ENCODE measurements at places on chromosomes 13 and 19.
A peak's percentile ranks its signal among the peaks of the same experiment; 100 is the strongest.

DNA sequence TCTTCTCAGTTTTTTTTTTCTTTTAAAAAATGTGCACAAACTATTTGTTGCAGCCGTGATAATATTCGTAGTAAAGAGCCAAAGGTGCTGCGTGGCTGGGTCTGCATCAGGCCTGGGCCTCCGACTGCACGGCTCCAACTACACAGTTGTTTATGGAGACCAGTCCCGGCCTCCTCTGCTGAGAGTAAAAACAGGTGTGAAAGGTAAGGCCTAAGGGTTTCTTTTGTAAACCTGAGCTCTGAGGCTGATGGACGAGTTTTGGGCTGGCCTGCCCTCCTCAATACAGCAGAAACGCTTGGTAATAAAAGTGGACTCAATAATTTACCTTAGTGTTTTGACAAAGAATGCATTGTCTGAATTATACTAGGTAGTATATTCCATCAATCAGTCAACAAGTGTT is 3.9 kb downstream of the MBNL2 start:
- DNase-seq = no peak

DNA sequence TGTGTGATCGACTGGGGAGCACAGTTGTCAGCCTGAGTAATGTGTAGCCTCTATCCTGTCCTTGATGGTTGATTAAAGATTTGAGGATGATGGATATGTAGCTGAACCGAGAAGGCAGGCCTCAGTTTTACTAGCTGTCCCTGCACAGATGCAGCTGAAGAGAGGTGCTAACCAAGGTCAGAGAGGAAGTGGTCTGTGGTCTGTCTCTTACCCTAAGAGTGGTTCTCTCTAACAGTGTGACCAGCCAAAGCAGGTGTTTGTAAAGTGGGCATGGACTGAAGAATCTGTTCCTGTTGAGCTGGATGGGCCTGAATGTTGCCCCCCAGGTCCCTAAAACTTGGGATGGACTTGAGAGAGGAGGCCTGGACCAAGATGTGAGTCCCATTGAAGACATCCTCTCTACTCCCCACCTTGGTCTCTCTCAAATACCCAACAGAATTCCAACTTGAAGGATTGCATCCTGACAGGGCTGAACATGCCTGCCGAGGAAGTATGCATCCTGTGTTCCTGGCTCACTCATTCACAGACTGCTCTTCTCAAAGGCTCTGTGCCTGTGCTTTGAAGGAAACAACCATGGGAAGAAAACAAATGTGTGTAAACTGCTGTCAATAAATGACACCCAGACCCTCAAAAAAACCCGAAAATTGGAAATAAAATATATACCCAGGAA is 223.8 kb downstream of the MAB21L1 start:
- no peak for DNase-seq

- no peak for DNase-seq
Observed at GRCh38 chr19:16361926-16362325, 37.3 kb downstream of the KLF2 start.

- DNase-seq = no peak
Observed at GRCh38 chr13:43058318-43058674, 34.9 kb downstream of the DNAJC15 start.

- DNase-seq = peak; percentile 53
Observed at GRCh38 chr19:54029301-54029700, 34.4 kb downstream of the VSTM1 start.

DNA sequence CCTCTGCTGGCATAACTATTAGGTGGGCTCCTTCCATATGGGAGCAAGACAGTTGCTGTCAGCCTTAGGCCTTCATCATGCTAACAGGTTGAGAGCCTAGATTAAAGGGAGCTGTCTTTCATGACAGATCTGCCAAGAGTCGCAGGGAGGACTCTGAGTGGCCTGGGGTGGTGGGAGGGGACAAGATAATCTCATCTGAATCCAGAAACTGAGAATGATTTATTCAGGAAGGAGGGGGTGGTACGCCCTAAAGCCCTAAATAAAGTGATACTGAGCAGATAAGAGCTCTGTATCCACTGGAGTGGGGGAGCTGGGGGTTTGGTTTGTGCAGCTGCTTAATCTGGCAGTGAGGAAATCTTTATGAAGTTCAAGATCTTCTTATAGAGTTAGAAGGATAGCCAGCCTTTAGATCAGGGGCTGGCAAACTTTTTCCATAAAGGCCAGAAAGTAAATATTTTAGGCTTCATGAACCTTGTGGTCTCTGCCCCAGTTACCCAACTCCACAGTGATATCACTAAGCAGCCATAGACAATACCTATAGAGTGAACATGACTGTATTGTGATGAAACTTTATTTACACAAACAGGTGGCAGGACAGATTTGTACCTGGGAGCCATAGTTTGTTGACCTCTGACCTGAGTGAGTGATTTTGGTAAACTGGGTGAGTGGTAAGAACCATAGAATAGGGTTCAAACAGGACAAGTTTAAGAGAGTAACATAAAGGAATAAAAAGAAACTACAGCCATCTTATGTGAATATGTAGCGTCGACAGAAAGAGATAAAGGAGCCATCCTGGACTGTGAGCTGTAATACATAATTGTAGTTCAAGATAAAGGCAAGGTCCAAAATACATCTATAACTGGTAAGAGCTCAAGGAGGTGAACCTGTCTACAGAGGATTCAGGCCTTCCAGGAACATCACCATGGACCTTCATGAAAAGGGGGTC is 9.8 kb upstream of the STK24 start:
- no peak for DNase-seq

DNA sequence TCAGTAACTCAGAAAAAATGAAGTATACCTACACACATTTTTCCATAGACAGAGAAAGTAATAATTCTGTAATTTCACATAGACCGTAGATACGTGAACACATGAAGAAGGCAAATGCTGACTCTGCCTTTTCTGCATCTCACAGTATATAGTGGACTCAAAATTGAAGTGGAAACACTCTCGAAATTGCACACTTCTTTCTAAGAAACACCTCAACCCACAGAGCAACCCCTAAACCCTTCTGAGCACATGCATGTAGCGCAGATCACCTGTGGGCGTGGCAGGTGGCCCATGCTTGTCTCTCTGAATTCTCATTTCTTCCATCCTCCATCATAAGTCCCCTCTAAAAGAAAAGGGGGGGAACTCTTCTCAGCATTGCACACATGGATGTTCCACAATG is 34.7 kb downstream of the COL4A1 start:
- DNase-seq = no peak

- peak; percentile 34 for DNase-seq
Observed at GRCh38 chr13:27391471-27391870, 32.9 kb upstream of the GTF3A start.

GRCh38 chr13:74101436-74101835 is 32.8 kb downstream of the KLF12 start:
- no peak for DNase-seq

- DNase-seq = no peak
Observed at GRCh38 chr13:94657167-94657566, 55.2 kb downstream of the SOX21 start.

GRCh38 chr13:99717959-99718674 is 216.8 kb downstream of the TM9SF2 start:
- DNase-seq = no peak

DNA sequence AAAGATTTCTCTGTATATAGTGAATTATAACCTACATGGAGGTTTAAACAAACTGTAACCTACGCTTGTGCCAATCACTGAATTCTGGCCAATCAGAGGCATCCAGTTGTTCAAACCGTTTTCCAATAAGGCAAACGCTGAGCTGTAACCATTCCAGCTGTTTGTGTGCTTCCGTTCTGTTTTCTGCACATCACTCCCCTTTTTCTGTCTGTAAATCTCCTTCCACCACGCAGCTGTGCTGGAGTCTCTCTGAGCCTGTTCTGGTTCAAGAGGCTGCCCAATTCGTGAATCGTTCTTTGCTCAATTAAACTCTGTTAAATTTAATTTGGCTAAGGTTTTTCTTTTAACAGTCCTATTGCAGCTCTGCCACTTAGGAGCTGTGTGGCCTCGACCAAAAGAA is 552.5 kb downstream of the FGF9 start:
- DNase-seq = no peak

DNA sequence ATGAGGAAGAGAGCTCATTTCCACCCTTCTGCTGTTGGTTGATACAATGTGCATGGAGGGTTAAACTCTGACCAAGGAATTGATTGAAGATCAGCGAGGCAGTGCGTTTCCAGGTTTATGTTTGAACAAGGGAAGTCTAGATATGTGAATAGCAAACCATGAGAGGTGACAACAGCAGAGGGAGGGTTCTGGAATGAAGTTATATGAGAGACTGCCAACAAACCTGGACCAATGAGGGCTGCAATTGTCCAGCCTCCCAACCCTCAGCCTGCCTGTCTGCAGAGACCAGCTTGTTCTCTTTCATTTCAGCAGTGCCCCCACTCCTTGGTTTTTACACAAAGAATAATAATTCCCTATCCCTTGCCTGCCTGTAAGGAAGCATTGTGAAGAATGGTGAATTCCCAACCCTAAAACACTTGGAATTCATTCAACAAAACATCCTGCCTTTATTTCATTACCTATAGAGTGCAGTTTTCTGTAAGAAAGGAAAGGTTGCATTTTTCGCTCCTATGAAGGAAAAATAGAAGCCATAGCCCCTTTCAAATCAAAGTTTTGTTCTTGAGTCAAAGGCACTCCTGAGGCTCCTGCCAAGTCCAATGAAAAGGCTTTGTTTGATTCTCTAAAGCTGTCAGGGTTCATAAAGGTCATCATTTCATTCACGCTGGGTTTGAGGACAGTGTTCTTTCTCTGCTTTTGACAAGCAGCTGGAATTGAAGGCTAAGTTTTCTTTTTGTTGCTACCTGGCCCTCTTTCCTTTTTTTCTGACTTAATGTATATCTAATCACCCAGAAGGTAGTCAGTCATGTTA is 53.6 kb upstream of the ABCC4 start:
- DNase-seq = no peak

DNA sequence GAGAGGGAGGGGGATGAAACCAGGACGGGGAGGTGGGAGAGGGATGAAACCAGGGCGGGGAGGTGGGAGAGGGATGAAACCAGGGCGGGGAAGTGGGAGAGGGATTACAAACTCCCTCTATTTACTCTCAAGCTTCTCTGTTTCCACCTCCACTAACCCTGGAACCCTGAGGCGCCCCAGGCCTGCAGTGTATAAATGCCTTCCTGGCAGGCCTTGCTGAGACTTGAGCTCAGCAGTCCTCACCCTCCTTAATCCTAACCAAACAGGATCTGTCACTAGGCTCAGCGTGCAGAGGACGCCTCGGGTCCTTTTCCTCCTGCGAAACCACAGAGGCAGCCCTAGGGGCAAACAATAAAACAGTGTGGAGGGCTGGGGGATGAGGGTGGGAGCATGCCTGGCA is 32.1 kb upstream of the OR1M1 start:
- no peak for DNase-seq

GRCh38 chr13:97629601-97630272 is 195.8 kb downstream of the RAP2A start:
- DNase-seq = no peak

DNA sequence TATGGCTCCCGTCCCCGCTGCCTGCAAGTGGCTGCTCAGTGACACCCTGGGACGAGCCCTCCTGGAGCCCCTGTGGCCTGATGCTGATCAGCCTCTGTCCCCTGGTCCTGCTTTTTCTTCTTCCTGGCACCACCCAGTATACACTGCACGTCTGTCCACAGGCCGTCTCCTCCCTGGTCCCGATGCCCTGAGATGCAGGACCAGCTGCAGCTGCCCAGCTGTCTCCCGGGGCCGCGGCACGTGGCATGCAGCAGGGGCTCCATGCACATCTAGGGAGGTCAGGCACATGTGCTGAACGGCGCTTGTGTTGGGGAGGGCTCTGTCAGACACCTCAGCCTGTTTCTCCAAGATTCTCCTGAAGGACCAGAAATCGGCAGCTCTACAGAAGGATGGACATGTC is 30.2 kb downstream of the ZFR2 start:
- no peak for DNase-seq

- peak; percentile 32 for DNase-seq
Observed at GRCh38 chr13:42880056-42880605, 98.7 kb downstream of the FAM216B start.

GRCh38 chr13:104310861-104311260 is 1244.6 kb upstream of the SLC10A2 start:
- no peak for DNase-seq

DNA sequence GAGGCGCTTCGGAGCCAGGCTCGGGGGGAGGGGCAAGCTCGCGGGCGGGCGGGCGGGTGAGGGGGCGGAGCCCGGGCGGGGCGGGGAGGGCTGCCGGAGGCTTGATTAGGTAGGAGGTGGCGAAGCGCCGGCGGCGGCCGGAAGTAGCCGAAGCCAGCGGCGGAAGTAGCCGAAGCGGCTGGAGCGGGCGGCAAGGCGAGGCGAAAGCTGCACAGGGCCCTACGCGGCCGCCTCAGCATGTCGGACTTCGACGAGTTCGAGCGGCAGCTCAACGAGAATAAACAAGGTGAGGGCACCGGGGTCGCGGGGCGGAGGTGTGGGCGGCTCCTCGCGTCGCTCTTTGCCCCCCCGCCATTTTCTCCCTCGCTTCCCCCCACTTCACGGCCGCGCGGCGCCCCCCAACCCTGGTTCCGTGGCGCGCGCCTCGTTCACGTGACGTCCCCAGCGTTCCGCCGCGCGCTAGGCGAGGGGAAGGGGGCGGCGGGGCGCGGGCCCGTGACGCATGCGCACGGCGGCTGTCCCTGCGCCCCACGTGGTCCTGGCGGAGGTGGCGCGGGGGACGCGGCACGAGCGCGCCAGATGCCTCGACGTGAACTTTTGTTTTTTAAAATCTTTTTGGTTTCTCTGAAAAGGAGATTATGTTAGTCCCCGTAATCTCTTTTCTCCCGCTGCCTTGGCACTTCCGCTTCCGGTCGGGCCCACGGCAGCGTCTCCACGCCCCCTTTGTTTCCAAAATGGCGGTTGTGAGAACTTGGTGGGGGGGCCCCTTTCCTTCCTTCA is at the start of gene U2AF2:
Gene U2AF2, plus strand, starts transcription at position 168 of the 780 bp plus-strand sequence. Its CDS starts 70 bp downstream, at position 238.
- peak; percentile 98 for DNase-seq

GRCh38 chr19:47707135-47707925 is 5.9 kb upstream of the EHD2 start:
- peak; percentile 86 for DNase-seq

- no peak for DNase-seq
Observed at GRCh38 chr19:30069535-30070197, 127.6 kb downstream of the URI1 start.

GRCh38 chr19:3521104-3521445 is 15.0 kb downstream of the FZR1 start:
- DNase-seq = no peak

DNA sequence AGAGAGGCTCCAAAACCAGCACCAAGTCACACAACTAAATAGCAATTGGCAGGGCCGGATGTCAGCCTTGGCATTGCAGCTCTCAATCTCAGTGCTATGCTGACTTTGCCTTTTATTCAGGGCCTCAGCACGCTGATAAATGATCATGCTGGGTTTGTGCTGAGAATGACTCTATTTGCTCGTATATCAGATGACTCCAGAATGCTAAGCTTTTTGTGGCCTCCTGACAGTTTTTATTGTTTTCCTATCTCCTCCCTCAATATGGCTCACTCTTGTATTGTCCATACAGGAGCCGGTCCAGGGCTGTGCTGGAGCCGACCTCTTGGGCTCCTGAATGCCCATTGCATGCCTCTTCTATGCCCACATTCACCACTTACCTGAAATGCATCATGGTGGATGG is 211.0 kb downstream of the EFNB2 start:
- DNase-seq = no peak

DNA sequence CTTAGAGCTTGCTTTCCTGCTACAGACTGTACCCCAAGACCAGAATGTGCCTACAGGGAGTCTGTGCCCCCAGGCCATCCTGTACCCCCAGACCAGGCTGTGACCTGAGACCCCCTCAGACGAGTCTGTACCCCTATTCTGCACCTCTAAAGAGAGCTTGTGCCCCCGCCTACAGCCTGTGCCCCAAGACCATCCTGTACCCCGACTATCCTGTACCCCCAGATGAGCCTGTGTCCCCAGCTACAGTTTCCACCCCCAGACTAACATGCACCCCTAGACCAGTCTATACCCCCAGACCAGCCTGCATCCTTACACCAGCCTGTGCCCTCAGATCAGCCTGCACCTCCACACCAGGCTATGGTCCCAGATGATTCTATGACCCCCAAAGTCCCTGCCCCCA is 2.0 kb downstream of the CACNG6 start:
- no peak for DNase-seq
